ENCODE measurements at places on chromosomes 1 and 21. TPM values are rescaled to one million over a fixed set of nuclear protein-coding genes. Genes with fewer than 3 reads are reported as not detected.
A peak's percentile ranks its signal among the peaks of the same experiment; 100 is the strongest.

Gene KRTAP21-2
- total RNA-seq: not detected

Gene UBL4B
- 0.07 TPM for total RNA-seq

Gene C1orf141
- not detected for total RNA-seq

- no peak for DNase-seq
These were observed 50.3 kb upstream of the DENND1B start for GRCh38 chr1:197825541-197825940.

DNA sequence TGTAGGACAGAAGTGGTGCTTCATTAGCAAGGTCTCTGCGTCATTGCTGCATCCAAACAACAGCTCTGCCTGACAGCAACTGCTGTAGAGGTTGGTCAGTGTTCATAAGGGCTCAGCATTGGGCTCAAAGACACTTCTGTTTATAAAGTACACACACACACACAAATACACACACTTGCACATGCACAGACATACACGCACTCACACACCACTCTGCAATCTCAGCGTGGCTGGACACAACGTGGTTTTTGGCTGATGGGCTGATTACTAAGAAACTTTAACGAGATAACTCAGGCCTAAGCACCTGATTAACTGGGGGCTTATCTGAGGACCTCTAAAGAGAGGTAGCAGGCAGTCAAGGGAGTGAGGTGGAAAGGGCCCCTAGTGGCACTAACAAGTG is 20.4 kb downstream of the CAMK1G start:
- no peak for DNase-seq

DNA sequence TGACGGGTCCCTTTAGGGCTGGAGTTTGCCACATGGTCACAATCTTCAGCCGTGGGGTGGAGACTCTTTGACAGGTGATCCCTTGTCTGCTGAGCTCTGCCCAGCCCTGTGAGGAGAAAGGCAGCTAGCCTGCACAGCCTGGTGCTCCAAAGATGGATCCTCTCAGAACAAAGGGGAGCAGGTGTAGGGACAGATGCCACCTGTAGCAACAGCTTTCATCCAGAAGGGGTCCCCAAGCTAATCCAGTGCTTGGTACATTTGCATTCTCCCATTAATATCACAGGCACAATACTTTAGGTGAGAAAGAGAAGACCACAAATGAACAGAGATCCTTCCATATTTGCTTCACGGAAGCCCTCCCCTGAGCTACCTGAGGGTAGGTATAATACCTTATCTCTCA is 93.2 kb downstream of the CCDC185 start:
- DNase-seq: peak; percentile 20

GRCh38 chr1:36107394-36107793 is 17.6 kb downstream of the COL8A2 start:
- DNase-seq: no peak

DNA sequence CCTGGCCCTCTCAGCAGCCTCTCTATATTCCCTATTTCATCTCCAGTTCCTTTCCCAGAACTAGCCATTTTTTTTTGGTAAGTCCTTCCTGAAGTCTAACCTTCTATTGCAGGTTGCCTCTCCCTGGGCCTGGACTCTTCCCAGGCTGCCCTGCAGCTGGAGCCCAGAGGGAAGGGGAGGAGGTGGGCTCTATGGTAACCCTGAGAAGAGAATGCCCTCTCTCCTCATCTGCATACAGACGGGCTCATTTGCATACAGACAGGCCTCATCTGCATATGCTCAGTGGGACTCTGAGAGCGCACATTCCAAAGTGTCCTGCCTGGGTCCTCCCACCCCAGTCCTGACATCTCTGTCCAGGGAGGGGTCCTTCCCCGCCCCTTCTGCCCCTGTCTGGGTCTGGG is 32.7 kb downstream of the RHBG start:
- no peak for DNase-seq

DNA sequence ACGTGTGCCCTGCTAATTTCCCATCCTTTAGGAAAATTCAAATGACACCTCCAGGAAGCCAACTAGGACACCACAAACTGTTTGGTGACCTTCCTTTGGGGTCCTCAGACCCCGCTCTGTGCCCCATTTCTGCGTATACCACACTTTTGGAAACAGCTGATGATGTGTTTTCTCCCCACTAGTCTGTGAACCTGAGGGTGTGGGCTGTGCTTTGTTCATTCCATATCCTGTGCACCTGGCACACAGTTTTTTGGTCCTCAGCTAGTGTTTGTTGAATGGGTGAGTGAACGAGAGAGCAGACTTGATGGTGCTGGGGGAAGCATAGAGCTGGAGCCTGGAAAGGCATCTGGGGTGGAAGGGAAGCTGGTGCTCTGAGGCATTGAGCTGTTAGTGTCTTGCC is 48.6 kb downstream of the RPS6KA1 start:
- DNase-seq: no peak

Gene UQCRH
- 885 TPM for total RNA-seq

GRCh38 chr1:68145418-68146126 is 86.8 kb downstream of the WLS start:
- DNase-seq: peak; percentile 77

Gene ZBTB7B
- 39.7 TPM for total RNA-seq

DNA sequence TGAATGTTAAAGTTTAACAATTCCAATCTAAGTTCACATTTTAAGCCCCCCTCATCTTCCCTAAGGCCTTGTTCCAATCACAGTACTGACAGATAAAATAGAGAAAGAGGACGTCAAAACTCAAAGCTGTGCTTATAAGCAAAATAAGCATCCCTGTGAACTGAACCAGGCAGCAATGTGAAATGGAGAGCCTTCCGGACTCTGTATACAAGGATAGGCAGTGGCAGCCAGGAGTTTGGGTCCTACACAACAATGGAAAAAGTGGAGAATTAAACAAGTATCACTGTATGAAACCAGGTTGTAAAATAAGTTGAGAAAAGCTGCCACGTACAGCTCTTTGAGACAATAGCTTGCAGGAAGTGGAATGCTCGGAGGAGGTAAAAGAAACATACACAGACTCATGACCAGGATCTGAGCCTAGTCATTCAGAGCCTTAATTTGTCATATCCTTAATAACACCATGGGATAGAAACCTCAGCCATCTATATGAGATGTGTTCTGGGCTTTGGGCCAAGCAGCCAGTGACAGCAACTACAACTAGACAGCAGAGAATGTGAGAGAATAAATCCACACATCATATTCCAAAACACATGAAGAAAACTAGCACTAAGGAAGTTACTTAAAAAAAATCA is 55.2 kb upstream of the PALMD start:
- peak; percentile 91 for DNase-seq

GRCh38 chr1:156276532-156276931 is 6.1 kb downstream of the SMG5 start:
- DNase-seq: no peak

GRCh38 chr1:119631086-119631432 is 17.0 kb downstream of the ZNF697 start:
- DNase-seq: no peak

Gene FCRL4
- total RNA-seq: not detected

Gene IFI44
- 7.1 TPM for total RNA-seq

DNA sequence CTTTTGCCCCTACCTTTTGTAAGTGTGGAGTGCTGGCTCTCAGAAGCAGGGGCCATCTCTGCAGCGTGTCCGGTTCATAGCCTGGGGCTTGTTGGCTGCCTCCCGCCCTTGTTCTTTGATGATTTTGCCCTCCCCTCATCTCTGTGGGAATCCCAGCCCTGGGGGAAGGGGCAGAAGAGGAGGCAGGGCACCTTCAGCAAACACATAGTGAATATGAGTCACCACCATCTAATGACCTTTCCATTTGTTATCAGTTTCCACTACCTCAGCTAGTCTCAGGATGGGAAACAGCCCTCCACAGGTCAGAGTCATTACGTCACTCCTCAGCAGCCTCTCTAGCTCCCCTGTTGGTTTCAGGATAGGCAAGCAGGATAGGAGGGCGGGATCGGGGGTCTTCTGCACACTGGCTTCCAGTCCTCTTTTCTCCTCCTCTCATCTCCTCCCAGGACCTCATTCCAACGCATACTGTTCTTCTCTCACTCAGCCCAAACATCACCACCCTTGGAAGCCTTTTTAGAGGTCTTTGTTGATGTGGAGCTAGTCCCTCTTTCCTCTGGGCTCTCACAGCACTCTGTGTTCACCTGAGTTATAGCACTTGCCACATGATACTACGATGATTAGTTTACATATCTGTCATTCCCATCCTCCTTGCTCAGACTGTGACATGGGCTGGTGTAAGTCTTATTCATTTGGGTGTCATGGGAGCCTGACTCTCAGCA is 15.8 kb downstream of the GADD45A start:
- DNase-seq: peak; percentile 78

Gene G0S2
- 723 TPM for total RNA-seq

- DNase-seq: no peak
These were observed 79.4 kb downstream of the PCSK9 start for GRCh38 chr1:55118651-55119329.

GRCh38 chr1:180849031-180849775 is 63.5 kb upstream of the KIAA1614 start:
- no peak for DNase-seq

DNA sequence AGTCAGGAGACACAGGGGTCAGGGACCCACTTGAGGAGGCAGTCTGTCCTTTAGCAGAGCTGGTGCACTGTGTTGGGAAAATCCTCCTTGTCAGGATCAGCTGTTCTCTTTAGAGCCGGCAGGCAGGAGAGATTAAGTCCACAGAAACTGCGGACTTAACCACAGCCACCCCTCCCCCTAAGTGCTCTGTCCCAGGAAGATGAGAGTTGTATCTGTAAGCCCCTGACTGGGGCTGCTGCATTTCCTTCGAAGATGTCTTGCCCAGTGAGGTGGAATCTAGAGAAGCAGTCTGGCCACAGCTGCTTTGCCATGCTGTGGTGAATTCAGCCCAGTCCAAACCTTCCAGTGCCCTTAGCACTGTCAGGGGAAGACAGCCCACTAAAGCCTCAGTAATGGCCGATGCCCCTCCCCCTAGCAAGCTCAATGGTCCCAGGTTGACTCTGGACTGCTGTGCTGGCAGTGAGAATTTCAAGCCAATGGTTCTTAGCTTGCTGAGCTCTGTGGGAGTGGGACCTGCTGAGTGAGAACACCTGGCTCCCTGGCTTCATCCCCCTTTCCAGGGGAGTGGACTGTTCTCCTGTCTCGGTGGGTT is 172.8 kb downstream of the ST6GALNAC3 start:
- no peak for DNase-seq

GRCh38 chr1:110011527-110012041 is 22.8 kb upstream of the STRIP1 start:
- DNase-seq: peak; percentile 71

DNA sequence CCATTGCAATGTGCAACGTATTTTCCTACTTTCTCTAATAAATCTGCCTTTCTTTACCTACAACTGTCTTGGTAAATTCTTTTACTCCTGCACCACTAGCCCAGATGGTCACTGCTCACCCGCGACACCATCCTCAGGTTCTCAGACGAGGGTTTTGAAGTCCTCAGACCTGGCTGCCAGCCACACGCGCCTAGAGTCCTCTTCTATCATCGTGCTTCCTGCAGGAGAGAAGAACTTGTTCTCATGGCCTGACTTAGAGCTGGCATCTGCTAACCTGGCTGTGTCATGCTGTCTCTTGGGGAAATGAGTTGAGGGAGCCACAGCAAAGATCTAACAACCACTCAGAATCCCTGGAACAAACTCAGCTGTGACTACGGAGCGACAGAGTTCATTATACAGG is 30.3 kb upstream of the PGBD5 start:
- no peak for DNase-seq

GRCh38 chr1:212975111-212975918 is 25.0 kb downstream of the VASH2 start:
- no peak for DNase-seq

- no peak for DNase-seq
These were observed 8.1 kb downstream of the SOD1 start for GRCh38 chr21:31667639-31668038.

DNA sequence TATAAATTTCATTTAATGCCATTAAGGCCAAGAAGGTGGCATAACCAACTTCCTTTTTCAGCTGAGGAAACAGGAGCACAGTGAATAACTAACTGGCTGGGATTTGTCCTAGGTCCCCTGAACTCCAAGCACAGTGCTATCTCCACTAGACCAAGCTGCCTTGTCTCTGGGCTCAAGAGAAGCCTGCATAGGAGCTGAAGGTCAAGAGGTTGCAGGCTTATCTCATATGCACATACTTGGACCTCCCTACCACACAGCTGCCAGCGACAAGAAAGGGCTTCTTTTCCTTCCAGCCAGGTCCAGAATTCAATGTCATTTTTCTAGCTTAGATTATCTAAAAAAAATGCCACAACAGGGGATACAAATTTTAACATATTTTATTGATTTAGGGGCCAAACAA is 27.1 kb downstream of the AK2 start:
- no peak for DNase-seq

Gene PROX1
- total RNA-seq: 0.12 TPM

GRCh38 chr1:93448292-93448982 is 519 bp downstream of the FNBP1L start:
- DNase-seq: peak; percentile 52

Gene PGLYRP3
- not detected for total RNA-seq

GRCh38 chr1:234958706-234959657 is 169.7 kb downstream of the TOMM20 start:
- no peak for DNase-seq

- DNase-seq: no peak
These were observed 123.5 kb downstream of the DYRK1A start for GRCh38 chr21:37490084-37490483.

Gene OR2L13
- not detected for total RNA-seq

DNA sequence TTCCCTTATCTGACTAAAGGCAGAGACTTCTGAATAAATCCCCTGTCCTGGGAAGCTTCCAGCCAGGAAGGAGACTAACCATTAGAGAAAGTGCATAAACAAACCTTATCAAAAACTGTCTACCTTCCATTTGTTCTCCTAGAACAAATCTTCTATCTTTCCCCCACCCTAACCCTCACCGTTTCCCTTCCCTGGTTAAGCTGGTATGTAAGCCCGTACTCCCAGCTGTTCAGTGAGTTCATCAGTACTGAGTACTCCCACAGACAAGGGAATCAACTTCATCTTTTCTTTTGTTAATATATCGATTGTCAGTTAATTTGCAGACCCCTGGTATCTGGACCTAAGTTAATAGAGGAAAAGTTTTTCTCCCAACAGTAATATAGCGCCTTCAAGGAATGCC is 20.1 kb upstream of the COG2 start:
- no peak for DNase-seq

Gene KIAA1614
- not detected for total RNA-seq

- DNase-seq: peak; percentile 69
These were observed 43.0 kb downstream of the UBE2U start for GRCh38 chr1:64246294-64246917.

- DNase-seq: peak; percentile 42
These were observed 100.1 kb upstream of the S1PR1 start for GRCh38 chr1:101136739-101137138.

Gene CLCA2
- 0.17 TPM for total RNA-seq

GRCh38 chr21:31022306-31022705 is 16.0 kb downstream of the KRTAP19-8 start:
- DNase-seq: no peak

Gene PTAFR
- 3.9 TPM for total RNA-seq

Gene GNG4
- total RNA-seq: 0.80 TPM

Gene ADORA3
- total RNA-seq: not detected

GRCh38 chr21:45804809-45805313 is 161.3 kb downstream of the PCBP3 start:
- no peak for DNase-seq

Gene PTPRC
- 0.11 TPM for total RNA-seq
